ENCODE measurements at places on chromosomes 4 and X.

DNA sequence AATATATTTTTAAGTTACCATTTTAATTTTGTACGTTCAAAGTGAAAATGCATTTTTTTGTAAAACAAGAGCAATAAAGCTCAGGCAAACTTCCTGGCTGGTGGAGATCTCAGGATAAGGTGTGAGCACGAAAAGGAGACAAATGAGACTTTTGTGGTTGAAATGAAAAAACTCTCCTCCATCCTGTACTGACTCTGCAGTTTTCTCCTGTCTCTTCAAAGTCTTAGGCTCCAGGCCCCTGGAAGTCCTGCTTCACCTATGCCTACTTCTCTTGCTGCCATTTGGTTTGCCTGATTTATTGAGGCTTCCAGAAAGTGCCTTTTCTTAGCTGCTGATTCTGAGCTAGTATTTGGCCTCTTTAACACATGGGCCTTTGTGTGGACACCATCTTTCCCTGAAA is 77.7 kb downstream of the MAML3 start:
- no peak for DNase-seq

DNA sequence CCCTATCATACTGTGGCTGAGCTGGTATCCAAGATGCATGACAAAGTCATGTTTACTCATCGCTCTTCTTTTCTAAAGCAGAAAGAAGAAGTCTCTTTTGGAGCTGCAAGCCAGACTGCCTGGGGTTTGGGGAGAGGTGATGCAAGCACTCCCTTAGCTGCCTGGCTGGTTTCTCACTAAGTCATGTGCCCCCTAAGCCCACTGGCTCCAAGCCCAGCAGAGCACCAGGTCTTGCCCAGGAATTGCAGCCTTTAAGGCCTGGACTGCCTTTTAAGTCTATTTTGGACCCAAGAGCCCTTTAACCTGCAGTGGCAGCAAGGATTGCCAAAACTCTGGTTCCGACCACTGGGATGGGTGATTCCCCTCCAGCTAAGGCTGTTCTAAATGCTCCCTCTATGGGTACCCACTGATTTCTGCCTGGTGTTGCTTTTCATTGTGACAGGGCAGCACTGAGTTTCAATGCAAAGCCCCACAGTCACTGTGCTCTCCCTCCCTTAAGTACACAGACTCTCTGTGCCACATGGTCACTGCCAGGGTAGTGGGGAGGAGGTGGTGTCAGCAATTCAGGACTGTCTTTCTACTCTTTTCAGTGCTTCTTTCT is 548.6 kb downstream of the TLL1 start:
- no peak for DNase-seq

GRCh38 chr4:6188687-6189305 is 11.6 kb downstream of the JAKMIP1 start:
- DNase-seq = no peak

DNA sequence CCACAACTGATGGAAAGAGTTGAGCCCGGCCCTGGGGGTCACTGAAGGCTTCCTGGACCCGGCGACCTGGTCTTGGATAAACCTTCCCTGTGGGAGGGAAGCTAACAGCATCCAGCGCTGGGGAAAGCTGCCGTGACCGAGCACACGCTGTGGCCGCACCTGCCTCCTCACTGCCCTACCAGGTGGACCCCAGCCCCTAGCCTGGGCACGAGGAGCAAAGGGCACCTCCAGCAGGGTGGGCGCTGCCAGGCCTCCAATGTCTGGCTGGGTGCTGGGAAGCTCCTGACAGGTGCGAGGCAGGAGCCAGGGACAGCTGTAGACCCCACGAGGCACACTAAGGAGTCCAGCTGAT is 7.9 kb downstream of the TADA2B start:
- no peak for DNase-seq

DNA sequence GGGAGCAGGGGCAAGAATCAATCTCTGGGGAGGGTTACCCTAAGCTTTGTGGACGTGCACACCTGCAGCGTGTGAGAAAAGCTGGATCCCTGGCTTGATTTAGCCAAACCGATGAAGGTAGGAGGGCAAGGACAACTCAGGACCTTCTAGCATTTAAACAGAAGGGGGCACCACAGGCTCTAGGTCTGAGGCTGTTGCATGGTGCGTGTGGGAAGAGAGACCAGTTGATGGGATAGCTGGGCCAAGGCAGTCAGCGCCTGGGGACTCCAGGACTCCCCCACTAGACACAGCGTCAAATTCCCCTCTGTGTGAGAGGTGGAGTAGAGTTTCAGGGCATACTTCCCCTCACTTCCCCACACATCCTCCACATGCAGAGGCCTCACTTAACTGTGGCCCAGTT is 4.3 kb downstream of the GABRQ start:
- no peak for DNase-seq

- no peak for DNase-seq
Observed at GRCh38 chrX:103343105-103343504, 13.1 kb downstream of the TCEAL7 start.

DNA sequence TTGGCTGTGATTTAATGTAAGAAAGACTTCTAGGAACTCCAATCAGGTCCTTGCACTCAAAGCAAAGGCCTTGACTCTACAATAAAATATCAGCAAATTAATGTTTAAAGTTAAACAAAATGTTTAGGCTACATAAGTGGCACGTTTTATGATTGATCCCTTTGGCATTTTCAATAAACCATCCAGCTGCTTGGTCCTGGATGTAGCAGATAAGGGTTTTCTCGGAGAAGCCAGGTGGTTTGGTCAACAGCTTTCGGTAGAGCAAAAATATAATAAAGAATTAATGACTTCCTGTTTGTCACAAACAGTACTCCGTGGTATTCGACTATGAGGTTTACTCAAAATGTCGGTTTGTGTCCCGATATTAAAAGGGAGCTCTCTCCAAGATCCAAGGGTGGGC is 95.8 kb downstream of the GEMIN8 start:
- DNase-seq = no peak

GRCh38 chr4:20091781-20092180 is 159.9 kb upstream of the SLIT2 start:
- no peak for DNase-seq

DNA sequence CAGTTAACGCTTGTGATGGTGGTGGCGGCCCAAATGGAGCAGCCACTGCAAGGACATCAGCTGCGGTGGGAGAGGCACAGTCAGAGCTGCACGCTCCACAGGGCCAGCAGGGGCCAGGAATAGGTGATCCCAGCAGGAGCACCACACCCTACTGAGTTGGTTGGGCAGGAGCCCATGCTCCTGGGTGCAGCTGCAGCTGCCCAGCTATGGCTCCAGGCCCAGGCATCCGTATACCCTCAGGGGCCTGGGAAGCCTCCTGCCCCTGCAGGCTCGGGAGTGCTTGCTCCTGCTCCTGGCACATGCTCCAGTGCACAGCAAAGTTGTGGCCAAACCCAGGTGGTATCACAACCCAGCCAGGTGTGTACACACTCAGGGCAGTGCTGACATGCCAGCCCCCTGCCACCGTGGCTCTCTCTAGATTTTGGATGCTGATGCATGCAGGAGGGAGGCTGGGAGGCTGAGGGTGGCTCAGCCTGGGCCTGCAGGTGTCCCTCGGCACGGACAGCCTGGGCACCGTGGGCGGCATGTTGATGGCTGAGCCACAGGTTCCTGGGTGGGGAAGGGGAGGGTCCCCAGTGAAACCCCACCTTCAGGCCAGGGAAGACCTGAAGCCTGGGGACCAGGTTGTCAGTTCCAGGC is 150.2 kb downstream of the CXXC4 start:
- no peak for DNase-seq

GRCh38 chr4:174490451-174490961 is 31.8 kb downstream of the HPGD start:
- no peak for DNase-seq

Measured in activated T-helper 1 cell treated with anti-CD3 and anti-CD28 coated beads, Interleukin-2, amount 50 U/mL, for 16 hours (primary cell).